ENCODE measurements at places on chromosomes 1 and 21.

- DNase-seq, result no peak
Measured at GRCh38 chr21:37787456-37787855, 128.8 kb downstream of the KCNJ6 start.

GRCh38 chr1:246178717-246179311 is 328.3 kb downstream of the SMYD3 start:
- DNase-seq, result no peak

GRCh38 chr1:69523032-69523431 is 44.7 kb upstream of the LRRC7 start:
- DNase-seq, result no peak

DNA sequence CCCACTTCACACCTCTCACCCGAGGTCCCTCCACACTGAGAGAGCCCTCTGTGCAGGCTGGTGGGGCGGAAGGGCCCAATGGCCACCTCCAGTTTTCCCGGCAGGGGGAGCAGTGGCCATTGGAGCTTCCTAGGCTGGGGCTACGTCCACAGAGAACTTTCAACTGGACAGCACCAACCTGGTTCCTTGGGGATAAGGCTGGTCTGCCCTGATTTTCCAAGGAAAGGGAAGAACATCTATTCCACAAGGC is 20.3 kb upstream of the LAPTM5 start:
- no peak for DNase-seq

DNA sequence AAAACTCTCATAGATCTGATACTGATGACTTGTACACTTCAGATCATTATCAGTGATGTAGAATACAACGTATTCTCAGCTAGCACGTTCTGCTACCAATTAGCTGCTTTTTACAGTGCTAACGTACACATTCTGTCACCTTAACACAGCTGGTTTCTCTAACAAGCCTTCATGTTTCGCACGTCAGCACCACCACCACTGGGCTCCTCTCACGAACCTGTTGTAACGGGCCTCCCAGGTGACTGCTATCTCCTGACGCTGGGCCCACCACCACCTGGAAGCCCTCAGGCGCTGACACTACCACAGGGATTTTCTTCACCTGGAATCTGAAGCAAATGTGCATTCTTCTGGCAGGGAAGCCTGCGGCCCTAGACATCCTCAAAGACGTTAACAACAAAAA is 19.8 kb downstream of the TOMM20 start:
- DNase-seq, result no peak

DNA sequence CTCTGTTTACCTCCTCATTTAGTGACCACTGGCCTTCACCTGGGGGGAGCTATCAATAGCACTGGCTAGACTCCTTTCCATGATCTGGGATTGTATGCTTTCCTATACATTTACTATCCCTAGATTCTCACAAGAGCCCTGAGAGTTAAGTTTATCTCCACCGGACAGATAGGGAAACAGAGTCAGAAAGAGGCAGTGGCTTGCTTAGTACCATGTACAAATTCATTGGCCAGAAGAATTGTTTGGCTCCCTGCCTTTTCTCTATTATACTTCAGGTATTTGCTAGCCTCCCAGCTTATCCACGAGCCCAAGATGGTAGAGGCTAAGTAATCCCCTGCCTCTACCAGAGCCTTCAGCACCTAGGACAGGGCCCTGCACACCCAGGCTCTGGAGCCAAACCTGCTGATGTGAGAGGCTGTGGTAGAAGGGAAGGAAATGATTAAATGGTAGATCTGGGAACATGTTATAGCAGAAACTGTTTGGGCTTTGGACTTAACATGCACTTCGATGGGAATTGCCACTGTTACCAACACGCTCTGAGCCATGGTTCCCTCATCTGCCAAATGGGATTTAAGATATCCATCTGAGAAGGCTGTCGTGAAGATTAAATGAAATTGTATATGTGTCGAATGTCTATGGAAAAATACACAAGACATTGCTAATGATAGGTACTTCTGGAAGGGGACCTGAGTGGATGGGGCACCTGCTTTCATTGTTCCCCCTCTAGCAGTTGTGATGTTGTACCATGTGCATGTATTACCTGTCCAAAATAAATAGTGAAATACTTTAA is 3.1 kb upstream of the BLACAT1 start:
- no peak for DNase-seq

GRCh38 chr1:177219554-177220458 is 49.0 kb downstream of the BRINP2 start:
- DNase-seq, result no peak

DNA sequence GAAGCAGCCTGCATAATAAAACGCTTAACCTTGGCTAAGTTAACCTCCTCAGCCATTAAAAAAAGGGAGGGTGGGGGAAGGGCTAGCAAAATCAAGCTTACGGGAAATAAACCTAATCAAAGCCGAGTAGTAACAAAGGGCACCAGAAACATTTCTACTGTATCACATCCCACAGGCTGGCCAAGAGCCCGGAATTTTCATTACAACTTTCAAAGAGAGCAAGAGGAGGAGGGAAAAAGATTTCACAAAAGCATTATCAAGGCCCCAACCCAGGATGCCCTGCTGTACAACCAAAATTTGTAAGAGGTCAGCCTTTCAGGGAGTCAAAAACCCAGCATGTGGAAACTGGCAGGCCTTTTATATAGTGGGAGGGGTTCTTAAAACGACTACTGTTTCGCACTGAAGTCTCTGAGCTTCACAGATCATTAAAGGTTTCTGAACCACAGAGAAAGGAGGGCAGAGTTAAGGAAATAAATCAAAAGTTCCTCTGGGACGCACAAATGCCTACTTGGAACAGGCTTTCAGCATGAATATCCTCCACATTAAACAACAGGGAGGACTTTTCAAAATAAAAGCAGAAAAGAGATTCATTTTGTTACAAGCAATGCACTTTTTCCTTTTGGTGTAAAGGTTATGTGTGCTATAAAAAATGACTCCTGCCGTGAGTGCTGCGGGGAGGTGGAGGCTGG is 90.4 kb downstream of the SLC45A1 start:
- no peak for DNase-seq

- DNase-seq, result no peak
Measured at GRCh38 chr1:147741065-147741464, 19.3 kb downstream of the GJA5 start.

DNA sequence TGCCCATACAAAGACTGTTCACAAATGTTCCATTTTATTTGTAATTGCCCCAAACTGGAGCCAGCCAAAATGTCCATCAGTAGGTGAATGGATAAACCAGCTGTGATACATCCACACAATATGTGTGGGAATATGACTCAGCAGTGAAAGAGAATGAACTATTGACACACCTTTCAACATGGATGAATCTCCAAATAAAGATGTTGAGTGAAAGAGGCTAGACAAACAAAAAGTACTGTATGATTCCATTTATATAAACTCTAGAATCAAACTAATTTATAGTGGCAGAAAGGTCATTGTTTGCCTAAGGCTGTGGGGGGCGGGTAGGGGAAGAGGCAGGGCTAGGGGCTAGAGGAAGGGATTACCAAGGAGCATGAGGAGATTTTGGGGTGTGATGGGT is 4.5 kb downstream of the DHCR24 start:
- peak; percentile 63 for DNase-seq

DNA sequence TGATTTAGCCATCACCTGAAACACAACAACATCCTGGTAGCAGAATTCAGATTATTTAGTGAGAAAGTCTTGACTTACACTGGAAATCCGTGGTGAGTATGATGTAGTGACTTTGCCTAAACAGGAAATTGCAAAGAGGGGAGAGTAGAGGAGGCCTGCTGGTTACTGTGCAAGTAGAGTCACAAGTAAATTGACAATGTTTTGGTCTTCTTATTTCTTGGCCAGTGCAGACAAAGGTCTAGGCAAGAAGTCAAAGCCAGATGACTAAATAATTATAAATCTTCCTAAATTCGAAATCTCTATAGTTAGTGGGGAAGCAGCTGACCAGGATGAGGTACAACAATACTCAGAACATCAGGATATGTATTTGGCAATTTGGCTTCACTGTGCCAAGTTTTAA is 159.5 kb upstream of the KCTD3 start:
- DNase-seq, result no peak

DNA sequence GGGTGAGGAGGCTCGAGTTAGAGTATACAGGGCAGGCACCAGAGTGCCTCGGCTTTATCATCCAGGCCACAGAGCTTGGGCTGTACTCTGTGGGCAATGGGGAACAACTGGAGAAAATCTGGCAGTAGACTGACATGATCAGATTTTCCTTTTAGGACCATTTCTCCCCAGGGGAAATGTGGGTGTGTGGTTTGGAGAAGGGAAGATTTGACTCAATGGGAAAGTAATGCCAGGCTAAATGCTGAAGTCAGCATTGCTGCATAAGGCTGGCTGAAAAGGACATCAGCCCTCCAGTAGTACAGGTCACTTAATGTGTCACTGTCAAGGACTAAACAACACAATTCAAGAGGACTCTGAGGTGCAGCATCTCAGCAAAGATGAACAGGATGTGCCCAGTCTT is 5.0 kb downstream of the FYB2 start:
- DNase-seq, result no peak

DNA sequence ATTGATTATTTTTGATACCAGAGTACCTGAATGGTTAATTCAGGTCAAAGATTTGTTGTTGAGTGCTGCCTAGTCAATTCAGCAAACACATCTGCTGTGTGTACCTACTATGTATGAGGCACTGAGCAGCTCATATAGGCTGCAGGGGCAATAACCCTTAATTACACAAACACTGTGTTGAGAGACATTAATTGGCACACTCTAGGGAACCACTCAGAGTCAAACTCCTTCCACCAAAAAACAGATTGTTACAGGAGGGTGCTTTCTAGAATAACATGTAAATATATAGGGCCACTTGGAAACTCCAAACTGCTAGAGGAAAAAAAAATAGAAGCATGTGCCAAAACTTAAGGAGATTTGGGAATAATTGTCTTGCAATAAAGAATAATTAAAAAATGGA is 31.3 kb downstream of the UBE2U start:
- no peak for DNase-seq

DNA sequence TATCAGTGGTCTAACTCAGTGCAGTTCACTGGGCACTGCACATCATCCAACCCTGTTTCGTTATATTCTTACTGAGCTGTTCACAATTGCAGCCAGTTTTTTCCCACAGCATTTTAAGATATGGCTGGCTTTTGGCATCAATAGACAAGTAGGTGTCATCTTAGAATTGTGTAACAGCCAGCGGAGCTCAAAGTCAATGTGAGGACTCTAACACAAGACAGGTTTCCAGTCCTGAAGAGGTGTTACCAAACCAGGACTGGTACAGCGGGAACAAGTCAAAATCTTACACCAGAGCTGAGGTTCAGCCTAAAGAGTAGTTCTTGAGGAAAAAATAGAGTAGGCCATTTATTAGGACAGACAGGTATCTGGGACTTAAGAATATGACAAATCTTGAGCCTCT is 313.3 kb downstream of the SEC16B start:
- DNase-seq, result no peak

- no peak for DNase-seq
Measured at GRCh38 chr21:42102076-42102475, 31.0 kb downstream of the UMODL1 start.

DNA sequence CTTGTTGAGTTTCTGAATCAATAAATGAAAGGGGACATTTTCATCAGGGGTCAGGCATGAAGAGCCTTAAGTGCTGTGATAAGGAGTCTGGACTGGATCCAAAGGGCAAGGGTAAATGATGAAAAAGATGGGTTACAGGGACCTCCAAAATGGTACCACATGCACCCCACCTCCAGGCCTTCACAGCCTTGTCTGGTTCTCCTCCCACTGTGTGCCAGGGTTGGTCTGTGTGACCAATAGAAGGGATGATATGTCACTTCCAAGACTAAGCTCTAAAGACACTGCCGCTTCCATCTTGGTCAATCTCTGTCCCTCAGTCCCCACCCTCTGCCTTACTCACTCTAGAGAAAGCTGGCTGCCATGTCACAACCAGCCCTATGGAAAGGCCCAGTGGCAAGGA is 140.6 kb downstream of the ZNF281 start:
- DNase-seq, result no peak

GRCh38 chr1:224199679-224200078 is 16.6 kb downstream of the DEGS1 start:
- no peak for DNase-seq

- DNase-seq, result no peak
Measured at GRCh38 chr1:41510531-41511238, 26.2 kb upstream of the EDN2 start.

- no peak for DNase-seq
Measured at GRCh38 chr1:227185291-227185690, 133.0 kb downstream of the CDC42BPA start.

DNA sequence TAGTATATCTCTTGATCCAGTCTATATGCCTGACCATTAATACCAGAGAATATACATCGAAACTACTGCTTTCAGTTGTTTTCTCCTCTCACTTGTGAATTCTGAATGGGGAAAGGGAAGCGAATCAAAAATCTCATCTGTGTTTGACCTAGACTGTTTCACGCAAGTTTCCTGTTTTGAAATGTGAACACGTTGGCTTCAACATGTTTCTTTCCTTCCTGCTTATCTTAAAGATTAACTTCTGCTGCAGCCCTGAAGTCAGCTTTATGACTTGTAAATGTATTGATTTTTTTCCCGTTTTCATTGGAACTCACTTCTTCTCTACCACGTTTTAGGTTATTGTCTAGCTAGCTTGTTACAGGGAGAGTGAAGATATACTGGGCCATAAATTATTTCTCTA is 49.9 kb downstream of the SNX27 start:
- DNase-seq, result no peak

DNA sequence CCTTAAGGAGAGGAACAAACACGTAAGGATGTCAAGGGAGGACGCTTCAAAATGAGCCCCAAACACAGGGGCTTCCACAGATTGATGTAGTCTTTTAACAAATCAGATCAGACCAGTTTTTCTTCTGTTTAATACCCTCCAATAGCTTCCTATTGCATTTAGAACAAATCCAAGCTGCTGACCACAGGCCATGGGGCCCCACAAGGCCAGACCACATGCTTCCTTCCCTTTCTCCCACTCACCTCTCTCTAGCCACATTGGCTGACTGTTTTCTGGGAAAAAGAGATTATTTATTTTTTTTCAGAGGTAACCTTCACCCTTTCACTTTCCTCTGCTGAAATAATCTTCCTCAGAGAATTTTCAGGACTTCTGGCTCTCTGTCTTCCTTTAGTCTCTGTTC is 380.6 kb downstream of the SIPA1L2 start:
- no peak for DNase-seq

DNA sequence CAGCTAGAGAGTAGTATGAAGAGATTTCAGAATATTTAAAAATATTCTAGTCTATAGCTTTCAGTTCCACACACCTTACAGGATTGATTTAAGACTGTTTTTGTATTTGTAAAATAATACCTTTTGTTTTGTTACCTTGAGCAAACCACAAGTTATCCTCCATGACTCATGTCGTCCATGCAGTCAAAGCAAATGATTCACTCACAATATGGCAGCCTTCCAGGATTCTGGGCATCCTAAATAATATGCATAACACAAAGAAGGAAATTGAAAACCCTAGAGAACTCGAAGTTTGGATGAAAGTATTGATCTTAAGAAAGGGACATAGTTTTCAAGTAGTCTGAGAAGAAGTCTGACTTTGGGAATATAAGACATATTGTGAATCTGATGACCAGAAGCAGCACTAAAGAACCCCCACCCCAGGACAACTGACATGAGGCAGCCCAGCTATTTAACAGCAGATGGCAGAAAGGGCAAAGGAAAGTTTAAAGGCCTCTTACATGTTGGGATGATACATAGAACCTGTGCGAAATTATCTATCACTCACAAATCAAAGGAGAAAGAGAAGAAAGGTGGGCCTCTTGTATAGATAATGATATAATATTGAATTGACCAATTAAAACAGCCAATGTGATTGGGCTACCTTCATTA is 857.9 kb downstream of the BRINP3 start:
- DNase-seq, result no peak

GRCh38 chr21:32826329-32827167 is 55.0 kb upstream of the PAXBP1 start:
- peak; percentile 23 for DNase-seq

GRCh38 chr1:38208716-38209632 is 162.4 kb upstream of the POU3F1 start:
- DNase-seq, result no peak
